CD4-positive, alpha-beta T cell (primary cell): ENCODE measurements at places on chromosomes 4 and X. TPM values are rescaled to one million over a fixed set of nuclear protein-coding genes. Genes with fewer than 3 reads are reported as not detected.

Gene TEX13C
- not detected for total RNA-seq

Gene ZNF157
- total RNA-seq, result 0.50 TPM

Gene ARHGAP6
- not detected for total RNA-seq

Gene LRCH2
- not detected for total RNA-seq

Gene PASD1
- total RNA-seq, result not detected

Gene DDIT4L
- total RNA-seq, result not detected

Gene ATP6AP2
- 73.8 TPM for total RNA-seq

Gene MAGEC3
- total RNA-seq, result not detected

Gene DIAPH2
- total RNA-seq, result 11.4 TPM

Gene MAB21L2
- not detected for total RNA-seq

Gene TMEM156
- 18.4 TPM for total RNA-seq

Gene GAGE12D
- not detected for total RNA-seq

Gene LRRC66
- total RNA-seq, result not detected

Gene MAGEA2
- not detected for total RNA-seq

Gene C4orf36
- total RNA-seq, result not detected

Gene BRS3
- not detected for total RNA-seq

Gene JADE1
- 57.1 TPM for total RNA-seq

Gene CPZ
- total RNA-seq, result not detected

Gene CYTL1
- total RNA-seq, result not detected
